ENCODE measurements at places on chromosomes 1 and 21. TPM values are rescaled to one million over a fixed set of nuclear protein-coding genes. Genes with fewer than 3 reads are reported as not detected.

DNA sequence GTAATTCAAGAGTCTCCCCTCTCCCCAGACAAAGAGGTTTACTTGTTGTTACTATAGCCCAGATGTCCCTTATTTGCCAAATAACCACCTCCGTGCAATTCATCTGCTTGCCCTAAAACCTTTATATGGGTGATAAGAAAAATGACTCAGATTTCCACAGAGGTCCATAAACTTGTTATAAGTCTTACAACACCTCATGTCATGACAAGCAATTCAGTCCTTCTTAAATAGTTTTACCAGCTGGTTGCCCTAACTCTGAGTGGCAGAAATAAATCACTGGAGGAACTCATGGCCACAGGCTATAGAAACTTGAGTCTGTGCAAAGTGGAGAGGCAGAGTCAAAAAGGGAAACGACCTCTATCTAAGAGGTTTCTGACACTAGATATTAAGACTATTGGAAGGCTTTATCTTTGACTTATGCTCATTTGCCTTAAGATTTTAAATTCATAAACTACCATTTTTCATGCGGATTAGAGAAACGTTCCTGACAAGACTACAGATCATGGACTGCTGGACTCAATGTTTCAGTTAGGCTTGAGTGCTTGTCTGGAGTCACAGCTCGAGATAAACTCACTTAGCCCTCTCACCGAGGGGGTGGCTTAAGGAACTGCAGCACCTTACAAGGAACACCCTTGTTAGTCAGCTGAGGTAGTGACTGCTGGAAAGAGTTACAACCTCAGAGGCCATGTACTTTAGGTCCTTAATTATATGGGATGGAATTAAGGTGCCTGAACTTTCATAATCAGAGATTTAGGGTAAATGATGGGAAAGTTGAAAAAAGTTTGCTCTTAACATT is 662.5 kb upstream of the USP24 start:
- peak; percentile 27 for DNase-seq
- peaks cover 26% of the 10 kb centered on the region for H3K4me1 ChIP-seq
- no peaks in the 10 kb centered on the region for H3K27me3 ChIP-seq
- no peaks in the 10 kb centered on the region for H3K36me3 ChIP-seq
- H3K27ac ChIP-seq, result peak overlapping the region; percentile 57
- no peak overlapping the region for H3K4me3 ChIP-seq

GRCh38 chr21:45552696-45553391 is 10.6 kb upstream of the SLC19A1 start:
- no peak overlapping the region for H3K27ac ChIP-seq
- no peak overlapping the region for H3K4me3 ChIP-seq
- DNase-seq, result no peak
- no peaks in the 10 kb centered on the region for H3K36me3 ChIP-seq
- H3K27me3 ChIP-seq, result no peaks in the 10 kb centered on the region
- peaks cover 4% of the 10 kb centered on the region for H3K4me1 ChIP-seq

DNA sequence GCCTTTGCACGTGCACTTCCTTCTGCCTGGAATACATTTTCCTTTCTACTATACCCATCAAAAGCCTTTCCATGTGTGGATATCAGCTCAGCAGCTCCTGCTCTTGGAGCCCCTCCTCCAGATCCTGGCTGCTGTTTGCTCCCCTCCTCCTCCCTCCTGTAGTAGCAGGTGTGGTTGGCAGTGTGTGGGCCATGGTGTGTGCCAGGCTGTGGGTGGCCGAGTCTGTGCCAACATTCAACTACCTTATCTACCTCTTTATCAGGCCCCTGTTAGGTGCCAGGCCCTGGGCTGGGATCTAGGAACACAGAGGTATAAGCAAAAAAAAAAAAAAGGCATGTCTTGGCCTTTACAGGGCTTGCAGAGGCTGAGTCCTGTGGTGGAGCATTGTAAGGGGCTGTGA is 180.6 kb upstream of the JUN start:
- H3K4me1 ChIP-seq, result peaks cover 28% of the 10 kb centered on the region
- no peaks in the 10 kb centered on the region for H3K36me3 ChIP-seq
- DNase-seq, result no peak
- H3K27ac ChIP-seq, result no peak overlapping the region

GRCh38 chr1:14782741-14783591 is 184.5 kb downstream of the KAZN start:
- DNase-seq, result no peak
- H3K36me3 ChIP-seq, result no peaks in the 10 kb centered on the region
- no peak overlapping the region for H3K27ac ChIP-seq
- peaks cover 21% of the 10 kb centered on the region for H3K4me1 ChIP-seq
- H3K27me3 ChIP-seq, result no peaks in the 10 kb centered on the region
- no peak overlapping the region for H3K4me3 ChIP-seq

- H3K27ac ChIP-seq, result no peak overlapping the region
- peak; percentile 71 for DNase-seq
- H3K4me1 ChIP-seq, result peaks cover 6% of the 10 kb centered on the region
- H3K27me3 ChIP-seq, result no peaks in the 10 kb centered on the region
These were observed 33.6 kb downstream of the SPAG17 start for GRCh38 chr1:118151312-118151937.

The PDIK1L gene
- 16.8 TPM for total RNA-seq

All from hepatocyte (in vitro differentiated cells).